T-helper 1 cell (primary cell): ENCODE measurements at places on chromosomes 5 and 9.

GRCh38 chr5:1294835-1295649 is at the start of gene TERT:
Gene TERT (minus strand): TSS chr5:1295068. CDS start chr5:1294989, 79 bp downstream.
- peak; percentile 48 for DNase-seq

DNA sequence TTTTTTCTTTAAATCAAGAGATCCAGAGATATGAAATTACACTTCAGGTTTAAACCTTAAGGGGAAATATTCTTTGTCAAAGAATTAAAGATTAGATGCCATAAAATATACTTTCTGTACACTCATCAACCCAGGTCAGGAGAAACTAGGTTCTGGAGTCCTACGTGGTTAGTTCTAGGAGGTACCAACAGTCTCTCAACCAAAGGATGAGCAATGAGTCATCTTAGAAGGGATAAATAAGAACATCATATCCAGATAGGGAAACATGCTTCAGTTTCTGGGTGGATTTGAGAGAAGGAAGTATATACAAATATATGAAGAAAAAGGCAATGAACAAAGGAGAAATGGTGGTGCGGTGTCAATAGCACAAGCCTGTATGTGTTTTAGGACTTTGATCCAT is 98.2 kb downstream of the CSNK1G3 start:
- no peak for DNase-seq

DNA sequence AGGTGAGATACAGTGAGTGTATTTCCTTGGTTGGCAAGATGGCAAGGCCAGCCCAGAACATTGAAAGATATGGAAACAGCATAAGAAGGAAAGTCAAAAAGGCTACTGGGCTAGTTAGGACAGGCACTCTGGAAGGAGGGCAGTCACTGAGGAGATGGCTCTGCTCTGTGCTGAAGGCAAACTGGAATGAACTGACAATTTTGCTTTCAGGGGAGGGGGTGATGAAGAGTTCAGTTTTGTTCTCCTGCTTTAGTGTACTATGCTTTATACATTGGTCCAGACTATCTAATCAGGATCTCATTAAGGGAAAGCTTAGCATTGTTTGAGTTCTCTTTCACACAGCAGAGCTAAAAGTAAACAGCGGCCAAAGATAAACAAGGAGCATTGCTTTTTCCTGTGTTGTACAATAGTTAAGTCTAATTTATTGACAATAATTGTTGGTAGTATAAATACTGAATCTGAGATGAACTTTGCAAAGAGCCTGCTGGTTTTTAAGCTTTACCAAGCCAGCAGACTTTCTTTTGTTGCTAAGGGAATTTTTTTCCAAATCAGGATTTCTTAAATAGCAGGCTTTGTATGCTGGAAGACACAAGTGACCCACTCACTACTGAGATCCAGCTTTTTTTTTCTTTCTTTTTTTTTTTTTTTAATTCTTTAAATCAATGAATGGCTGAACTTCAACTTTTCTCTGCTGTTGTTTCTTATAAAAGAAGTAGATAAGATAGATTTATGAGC is 355.5 kb downstream of the ARRDC3 start:
- no peak for DNase-seq

- peak; percentile 23 for DNase-seq
Measured at GRCh38 chr5:176648474-176649194, 1.4 kb downstream of the TSPAN17 start.

- no peak for DNase-seq
Measured at GRCh38 chr5:175469916-175470315, 8.4 kb upstream of the SFXN1 start.

DNA sequence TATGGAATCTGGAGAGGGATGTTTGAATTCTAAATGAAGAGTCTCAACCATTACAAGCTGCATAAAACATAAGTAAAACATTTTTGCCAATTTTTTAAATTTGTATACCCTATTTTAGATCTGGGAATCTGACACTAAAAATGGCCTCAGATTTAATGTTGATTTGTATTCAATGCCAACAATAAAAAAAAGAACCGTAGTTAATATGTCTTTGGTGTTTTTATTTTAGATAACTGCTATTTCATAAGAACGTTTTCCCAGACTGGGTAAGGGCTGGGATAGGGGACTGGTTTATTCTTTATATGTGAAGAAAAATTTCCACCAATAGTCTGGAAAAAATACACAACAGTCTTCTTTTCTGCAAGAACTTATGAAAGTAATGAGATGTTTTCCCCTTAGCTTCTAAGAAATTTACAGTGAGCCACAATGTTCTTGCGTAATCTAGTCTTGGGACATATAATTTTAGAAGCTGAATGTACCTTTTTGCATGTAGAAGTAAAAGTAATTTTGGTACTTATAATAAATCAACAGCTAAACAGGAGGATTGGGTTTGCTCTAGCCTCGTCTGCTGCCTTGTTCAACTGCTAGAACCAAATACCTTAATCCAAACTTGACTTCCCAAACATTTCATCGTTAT is 244.6 kb upstream of the EFNA5 start:
- DNase-seq: no peak

DNA sequence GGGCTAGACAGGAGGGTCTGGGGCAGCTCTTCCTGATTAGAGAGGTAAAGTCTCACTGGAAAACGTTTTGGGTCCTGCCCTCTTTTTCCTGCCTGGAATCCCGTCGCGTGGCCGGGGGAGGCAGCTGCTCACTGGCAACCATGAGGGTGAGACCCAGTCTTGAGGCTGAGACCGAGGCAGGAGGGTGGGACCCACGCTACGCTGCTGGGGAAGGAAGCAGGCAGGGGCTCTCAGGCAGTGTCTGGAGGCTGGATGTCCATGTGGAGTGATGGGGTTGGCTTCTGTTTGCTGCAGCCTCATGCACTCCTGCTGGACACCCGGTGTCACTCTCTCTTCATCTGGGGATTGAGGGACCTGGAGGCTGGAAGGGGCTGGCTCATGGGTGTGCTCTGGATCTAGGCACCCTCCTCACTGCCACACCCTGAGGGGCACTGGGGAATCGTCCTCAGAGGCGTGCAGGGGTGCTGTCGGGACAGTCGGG is 11.3 kb upstream of the SLC2A6 start:
- DNase-seq: no peak

DNA sequence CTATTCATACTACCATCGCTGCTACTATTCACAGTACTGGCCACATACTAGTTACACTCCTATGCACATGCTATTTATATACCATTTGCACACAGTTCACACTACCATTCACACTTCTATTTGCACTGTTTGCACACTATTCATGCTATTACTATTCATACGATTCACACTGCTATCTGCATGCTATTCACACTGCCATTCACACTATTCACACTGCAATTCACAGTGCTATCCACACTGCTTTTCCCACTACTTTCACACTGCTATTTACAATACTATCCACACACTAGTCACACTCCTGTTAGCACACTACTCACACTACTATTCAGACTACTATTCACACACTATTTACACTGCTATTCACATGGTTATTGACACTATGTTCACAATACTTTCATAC is 39.4 kb upstream of the TCF7 start:
- DNase-seq: no peak

GRCh38 chr9:35431467-35431866 is 58.4 kb upstream of the RUSC2 start:
- DNase-seq: no peak

DNA sequence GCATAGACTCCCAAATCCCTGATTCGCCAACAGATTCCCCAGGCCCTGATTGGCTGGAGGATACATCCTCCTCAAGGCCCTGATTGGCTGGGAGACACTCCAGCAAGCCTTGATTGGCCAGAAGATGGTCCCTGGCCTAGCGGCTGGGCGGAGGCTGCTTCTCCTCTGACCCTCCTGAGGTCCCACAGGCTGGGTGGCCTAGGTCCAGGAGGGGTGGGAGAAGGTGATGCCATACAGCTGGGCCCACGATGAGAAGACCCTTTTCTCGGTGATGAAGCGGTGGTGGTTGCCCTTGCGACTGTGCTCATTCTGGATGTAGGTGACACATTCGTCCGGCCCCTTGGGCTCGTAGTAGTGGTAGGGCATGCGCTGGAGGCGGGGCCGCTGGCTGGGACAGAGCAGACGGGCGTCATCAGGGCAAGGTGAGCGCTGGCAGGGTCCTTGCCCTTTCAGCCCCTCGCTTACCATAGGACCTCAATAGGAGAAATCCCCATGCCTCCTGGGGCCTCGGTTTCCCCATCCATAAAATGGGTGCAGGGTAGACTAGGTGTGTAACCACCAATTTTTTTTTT is 9.0 kb upstream of the AK1 start:
- DNase-seq: no peak

DNA sequence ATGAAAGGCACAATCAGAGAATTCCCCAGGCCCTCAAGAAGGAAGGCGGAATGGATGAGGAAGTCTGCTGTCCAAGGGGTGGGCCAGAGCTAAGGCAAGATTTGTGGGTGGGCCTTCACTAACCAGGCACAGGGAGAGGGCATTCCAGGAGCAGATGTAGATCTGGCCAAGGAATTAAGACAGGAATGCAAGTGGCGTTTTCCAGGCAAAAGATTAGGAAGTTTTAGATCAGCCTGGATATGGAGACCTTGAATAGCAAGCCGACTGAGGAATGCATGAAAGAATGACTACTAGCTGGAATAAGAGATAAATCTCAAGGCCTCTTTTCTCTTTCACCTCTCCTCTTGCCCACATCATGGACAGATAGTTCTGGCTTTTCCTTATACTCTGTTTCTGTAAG is 68.5 kb downstream of the GHR start:
- no peak for DNase-seq

DNA sequence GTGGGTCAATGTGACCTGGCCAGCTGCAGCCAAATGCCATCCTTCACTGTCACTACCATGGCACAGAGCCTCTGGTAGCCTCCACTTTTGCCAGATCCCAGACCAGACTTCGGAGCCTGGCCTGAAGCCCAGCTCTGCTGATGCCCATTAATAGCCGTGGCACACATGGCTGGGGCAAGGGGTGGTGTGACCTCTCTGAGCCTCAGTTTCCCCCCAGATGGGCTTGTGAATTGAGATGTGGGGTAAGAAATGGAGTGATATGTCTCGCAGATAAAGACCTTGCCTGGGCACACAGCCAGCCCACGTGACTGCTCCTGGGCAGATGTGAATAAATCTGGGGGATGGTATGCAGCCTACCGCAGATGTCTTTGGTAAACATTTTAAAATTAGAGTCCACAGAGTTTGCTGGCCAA is 13.9 kb downstream of the SUSD3 start:
- no peak for DNase-seq

GRCh38 chr9:17219261-17219660 is 84.4 kb downstream of the CNTLN start:
- DNase-seq: no peak

DNA sequence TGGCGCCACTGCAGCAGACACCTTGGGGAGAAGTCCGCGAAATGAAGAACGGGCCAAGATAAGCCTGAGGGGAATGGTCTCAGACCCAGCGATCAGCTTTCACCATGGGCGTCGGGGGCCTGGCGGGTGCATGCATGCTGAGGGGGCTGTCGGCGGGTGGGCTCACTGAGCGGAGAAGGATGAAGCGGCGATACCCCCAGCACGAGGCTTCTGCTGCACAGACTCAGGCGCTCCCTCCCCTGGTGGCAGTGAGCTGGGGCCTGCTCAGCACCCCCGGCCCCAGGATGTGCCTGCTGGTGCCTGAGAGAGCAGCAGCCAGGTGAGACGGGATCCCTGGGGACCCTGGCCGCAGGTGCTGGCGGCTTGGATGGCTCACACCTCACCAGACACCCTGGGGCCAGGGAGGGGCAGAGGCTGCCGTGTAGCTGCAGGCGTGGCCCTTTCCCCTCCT is 31.2 kb downstream of the CEP72 start:
- no peak for DNase-seq

GRCh38 chr9:105052346-105052745 is 124.4 kb upstream of the ABCA1 start:
- DNase-seq: no peak

DNA sequence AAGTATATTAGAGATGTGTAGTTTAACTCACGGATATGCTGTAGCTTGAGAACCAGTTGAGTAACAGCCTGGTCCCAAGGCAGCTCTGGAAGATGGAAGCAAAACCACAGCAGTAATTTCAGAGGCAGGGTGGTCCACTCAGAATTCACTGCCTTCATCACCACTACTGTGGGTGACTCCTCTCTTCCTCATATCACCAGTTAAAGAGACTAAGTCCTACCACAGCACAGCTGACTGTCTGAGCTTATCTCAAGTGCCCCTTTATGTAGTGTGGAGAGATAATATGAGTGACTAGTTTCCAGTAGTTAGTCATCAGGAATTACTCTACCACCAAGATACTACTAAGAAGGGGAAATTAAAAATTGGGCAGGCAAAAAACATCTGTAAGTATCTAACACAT is 1571.2 kb upstream of the C9orf72 start:
- DNase-seq: no peak

DNA sequence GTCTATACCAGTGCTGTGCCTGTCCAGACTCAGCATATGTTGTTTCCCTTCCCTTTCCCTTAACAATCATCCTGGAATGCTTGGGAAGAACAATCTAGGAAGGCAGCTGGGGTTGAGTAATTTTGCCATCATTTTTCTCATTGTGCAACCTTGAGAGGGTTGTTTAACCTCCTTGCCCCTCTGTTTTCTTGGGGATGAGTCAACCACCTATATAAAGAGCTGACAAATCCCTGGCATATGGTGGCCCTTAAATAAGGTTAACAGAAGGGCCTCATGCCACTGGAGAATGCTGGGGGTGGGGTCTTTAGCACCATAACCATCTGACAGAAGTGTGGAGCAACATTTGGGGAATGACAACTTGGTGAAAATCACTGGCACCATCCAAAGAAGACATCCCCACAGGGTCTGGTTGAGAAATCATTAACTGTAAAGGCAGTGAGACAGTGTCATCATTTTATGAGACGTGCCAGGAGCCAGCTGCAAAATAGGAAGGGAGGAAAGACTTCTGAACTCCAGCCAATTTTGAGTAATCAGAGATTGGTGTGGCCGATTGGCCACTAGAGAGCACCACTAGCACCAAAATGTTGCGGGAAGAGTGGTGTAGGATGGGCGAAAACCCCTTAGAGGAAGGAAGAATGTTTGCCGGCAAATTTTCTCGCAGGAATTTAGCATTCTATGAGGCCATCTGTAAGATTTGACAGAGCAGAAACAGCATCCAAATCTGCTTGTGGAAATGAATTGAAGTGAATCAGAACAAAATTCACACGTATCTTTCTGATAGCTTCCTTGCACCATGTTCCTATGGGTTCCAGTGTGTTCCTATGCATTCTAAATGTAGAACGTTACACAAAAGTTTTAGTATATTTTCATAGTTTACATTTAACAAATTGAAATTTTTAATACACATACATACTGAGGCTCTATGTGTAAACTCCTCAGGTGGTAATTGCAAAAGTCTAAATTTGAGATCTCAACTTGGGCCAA is 113.8 kb downstream of the MSX2 start:
- DNase-seq: no peak

GRCh38 chr5:72474046-72474500 is 33.1 kb downstream of the ZNF366 start:
- no peak for DNase-seq
